ENCODE measurements at places on chromosomes 13 and 19.

- DNase-seq: no peak
These were observed 3.4 kb upstream of the ASPDH start for GRCh38 chr19:50516964-50517703.

- no peak for DNase-seq
These were observed 33.6 kb downstream of the CEBPG start for GRCh38 chr19:33407140-33407551.

- peak; percentile 70 for DNase-seq
These were observed 3.0 kb downstream of the ONECUT3 start for GRCh38 chr19:1756264-1756663.

DNA sequence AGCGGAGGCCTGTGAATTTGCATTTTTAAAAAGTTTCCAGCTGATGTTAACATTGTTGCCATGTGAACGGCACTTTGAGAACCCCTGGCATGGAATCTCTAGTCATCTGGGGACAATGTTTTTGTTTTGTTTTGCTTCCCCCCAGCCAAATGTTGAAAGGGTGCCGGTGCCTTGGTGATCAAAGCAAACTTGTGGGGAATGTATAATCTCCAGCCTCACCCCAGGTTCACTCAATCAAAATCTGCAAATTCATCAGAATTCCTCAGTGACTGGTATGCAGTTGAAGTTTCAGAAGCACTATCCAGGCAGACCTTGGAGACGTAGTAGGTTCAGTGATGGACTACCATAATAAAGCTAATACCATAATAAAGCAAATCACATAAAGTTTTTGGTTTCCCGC, 428.7 kb downstream of the MYO16 start:
- DNase-seq: no peak

DNA sequence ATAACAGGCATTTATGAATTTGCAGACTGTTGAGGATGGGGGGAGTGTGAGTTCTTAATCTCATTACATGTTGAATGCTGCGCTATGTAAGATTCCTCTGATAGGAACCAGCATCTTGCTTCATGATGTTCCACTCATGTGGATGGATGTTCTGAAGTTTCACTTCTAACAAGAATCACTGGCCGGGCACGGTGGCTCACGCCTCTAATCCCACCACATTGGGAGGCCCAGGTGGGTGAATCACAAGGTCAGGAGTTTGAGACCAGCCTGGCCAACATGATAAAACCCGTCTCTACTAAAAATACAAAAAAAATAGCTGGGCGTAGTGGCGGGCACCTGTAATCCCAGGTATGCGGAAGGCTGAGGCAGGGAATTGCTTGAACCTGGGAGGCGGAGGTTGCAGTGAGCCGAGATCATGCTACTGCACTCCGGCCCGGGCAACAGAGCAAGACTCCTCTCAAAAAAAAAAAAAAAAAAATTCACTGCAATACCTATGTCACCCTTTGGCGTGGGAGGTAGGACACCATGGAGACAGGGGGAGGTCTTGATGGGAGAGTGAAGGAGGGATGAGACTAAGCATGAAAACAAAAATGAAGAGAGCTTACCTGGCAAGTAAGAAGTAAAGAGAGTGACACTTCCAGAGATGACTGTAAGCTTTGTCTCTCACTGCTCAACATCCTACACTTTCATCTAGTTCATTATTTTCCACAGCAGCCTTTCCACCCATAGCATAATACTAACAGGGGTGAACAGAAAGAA, 133.0 kb downstream of the DCT start:
- no peak for DNase-seq

DNA sequence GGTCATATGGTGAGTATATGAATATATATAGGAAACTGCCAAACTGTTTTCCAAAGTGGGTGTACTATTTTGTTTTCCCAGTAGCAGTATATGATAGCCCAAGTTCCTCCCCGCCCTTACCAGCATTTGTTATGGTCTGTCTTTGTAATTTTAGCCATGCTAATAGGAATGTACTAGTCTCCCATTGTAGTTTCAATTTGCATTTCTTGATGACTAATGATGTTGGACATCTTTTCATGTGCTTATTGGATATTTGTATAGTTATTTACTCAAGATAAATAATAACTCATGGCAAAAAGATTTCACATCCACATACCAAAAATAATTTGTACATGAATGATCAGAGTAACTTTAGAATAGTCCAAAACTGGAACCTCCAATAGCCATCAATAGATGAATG, 75.3 kb upstream of the SERP2 start:
- DNase-seq: no peak

DNA sequence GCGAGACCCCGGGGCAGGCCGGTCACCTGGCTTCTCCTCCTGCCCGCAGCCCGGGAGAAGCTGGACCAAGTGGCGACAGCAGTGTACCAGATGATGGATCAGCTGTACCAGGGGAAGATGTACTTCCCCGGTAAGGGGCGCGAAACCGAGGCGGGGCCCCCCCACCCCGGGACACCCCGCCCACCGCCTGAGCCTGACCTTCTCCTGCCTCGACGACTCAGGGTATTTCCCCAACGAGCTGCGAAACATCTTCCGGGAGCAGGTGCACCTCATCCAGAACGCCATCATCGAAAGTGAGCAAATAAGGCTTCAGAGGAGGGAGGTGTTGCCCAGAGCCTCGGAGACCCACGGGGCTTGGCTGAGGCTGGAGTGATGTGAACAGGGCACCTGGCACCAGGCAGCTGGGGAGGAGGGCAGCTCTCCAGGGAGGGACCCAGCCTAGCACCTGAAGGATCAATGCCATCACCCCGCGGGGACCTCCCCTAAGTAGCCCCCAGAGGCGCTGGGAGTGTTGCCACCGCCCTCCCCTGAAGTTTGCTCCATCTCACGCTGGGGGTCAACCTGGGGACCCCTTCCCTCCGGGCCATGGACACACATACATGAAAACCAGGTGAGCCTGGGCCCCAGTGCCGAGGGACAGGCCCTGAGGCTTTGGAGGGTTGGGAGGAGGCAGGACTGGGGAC, 629 bp downstream of the IZUMO4 start:
- DNase-seq: peak; percentile 55

DNA sequence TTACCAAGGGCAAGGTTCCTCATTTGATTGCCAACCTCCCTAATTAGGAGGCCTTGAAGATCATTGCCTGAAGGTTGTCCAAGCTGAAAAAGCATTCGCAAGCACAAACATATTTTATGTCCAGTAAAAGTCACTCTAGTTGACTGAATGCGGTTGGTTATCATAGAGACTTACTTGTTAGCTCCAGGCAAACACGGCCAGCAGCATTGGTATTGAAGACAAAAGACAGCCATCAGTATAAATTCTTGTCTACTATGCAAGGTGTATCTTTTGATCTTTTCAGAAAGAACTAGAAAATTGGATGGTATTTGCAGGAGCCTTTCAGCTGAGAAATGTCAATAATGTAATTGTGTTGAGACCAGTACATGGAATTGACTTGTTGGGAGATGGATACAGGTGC, 129.9 kb downstream of the GPC6 start:
- no peak for DNase-seq

GRCh38 chr13:87536899-87537298, 134.3 kb upstream of the SLITRK5 start:
- peak; percentile 65 for DNase-seq

DNA sequence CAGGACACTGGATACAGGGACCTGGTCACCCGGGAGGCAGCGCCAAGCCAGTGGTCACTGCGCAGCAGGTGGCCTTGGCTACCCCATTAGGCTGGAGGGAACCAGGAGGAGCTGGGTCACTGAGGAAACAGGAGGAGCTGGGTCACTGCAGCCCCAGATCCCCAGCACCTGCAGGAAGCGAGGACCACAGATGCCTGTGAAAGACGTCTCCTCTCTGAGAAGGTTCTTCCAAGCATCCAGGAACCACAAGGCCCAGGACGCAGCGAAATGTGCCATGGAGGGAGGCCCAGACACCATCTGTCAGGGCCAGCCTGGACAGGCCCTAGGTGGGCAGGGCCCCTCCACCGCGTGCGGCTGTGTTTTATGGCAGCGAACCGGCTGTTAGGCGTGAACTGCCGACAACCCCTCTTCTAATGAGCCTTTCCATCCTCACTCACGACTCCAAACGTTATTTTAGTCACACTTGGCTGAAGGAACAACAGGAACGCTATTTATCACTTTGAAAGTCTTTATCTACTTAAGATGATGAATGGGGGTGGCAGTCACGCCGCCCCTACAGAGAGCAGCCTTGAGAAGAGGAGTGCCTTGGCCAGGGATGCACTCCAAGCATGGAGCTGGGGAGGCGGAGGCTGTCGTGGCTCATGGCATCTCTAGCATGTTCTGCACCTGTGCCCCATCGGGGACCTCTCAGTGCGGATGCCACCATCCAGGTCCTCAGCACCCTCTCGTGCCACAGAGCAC, 53.3 kb downstream of the CEBPG start:
- DNase-seq: no peak

- no peak for DNase-seq
These were observed 40.0 kb upstream of the POU2F2 start for GRCh38 chr19:42172261-42172660.

- no peak for DNase-seq
These were observed 22.7 kb downstream of the AKT2 start for GRCh38 chr19:40262422-40262821.

DNA sequence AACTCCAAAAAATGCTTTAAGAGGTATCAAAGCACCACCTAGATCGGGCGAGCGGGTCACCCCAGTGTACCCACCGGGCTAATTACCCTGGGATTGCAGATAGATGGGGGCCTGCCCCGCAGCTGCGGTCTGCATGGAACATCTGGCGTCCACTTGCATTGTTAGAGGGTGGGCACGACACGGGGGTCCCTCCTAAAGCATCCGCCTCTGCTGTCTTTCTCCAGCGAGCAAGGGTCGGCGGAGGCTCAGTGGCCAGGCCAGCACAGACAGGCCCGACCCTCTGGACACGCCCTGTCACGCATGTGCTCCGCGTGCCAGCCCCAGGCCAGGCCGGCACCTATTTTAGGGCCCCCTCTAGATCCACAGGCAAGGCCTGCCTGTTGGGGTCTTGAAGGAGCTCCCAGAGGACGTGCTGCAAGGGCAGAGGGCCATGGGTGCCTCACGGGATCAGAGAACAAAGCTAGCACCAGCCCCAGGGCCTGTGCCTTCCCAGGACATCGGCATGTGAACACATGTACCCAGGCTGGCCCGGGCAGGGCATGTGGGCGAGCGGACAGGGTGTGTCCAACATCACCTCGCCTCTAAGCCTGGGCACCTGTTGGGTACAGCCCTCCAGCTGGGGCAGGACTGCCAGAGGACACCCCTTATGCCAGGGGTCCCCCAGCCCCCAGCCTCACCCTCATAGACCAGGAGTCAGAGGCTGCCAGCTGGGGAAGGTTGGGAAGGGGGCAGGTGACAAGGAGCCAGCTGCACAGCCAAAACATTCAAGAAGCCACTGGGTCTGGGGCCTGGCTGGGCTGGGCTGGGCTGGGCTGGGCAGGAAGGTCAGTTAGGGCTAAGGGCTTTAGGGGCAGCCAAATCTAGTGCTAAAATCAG, 35.6 kb upstream of the NANOS3 start:
- DNase-seq: peak; percentile 75

GRCh38 chr13:70568571-70568970, 460.3 kb upstream of the KLHL1 start:
- peak; percentile 29 for DNase-seq

DNA sequence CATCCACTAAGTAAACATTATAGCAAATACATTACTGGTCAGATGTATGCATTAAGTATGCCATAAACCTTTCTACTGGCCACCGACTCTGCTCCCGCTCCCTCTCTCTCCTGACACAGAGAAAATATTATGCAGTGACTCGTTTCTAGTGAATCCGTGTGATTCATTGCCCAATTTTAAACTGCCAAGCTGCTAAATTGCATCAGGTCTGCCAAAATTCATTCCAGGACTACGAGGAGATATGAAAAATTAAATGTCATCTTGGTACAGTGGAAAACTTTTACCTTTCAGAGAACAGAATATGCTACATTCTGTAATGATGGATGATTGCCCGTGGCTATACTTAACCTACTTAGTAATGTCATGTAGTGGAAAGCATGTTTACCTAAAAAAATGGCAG, 368.8 kb upstream of the TSHZ3 start:
- no peak for DNase-seq

- DNase-seq: no peak
These were observed 128.3 kb upstream of the LSM14A start for GRCh38 chr19:34044021-34044420.

DNA sequence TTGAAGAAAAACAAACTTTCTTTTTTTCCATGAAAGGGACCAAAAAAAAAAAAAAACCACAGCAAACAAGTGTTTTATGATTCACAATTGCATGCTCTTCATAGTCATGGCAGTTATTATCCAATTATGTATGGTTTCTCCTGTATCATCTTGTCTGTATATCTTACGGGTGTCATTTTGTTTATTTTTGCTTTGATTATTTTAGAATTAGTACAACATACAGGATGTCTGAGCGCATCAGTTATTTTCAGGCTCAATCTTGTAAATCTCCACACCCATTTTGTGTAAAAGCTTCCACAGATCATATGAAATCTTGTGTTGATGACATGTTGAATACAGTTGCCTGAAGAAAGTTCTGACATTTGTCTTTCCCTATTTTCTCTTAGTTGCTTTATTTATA, 280.3 kb downstream of the KLF5 start:
- no peak for DNase-seq

GRCh38 chr13:51726446-51727193, 77.3 kb downstream of the DHRS12 start:
- no peak for DNase-seq

GRCh38 chr13:21478881-21479808, 20.0 kb upstream of the ZDHHC20 start:
- DNase-seq: peak; percentile 72

- DNase-seq: no peak
These were observed 9.1 kb downstream of the TLE5 start for GRCh38 chr19:3053218-3053621.

GRCh38 chr13:51361106-51361505, 21.6 kb downstream of the SERPINE3 start:
- DNase-seq: no peak

- DNase-seq: no peak
These were observed 310.3 kb upstream of the EDNRB start for GRCh38 chr13:78228940-78229339.

DNA sequence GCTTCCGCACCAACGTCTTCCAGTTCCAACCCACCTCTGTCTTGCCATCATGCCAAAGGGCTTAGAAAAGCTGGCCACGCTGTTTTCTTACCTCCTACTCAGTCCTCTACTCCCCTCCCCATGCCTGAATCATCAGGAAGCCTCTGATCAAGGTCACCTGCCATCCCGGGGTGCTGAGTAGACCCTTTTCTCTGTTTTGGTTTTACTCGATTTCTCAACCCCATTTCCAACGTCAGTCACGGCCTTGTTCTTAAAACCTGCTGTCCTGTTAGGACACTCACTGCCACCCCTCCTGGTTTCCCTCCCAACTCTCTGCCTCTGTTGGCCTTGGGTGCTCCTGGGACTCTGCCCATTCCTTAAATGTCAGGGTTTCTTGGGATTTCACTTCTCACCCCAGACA, 350.1 kb downstream of the FOXO1 start:
- DNase-seq: no peak

- DNase-seq: no peak
These were observed 10.6 kb upstream of the FOXO1 start for GRCh38 chr13:40677064-40677463.

Measured in RPMI8226 (cell line).